Stimulated activated CD8-positive, alpha-beta memory T cell treated with anti-CD3 and anti-CD28 coated beads, Interleukin-15, amount 100 ng/mL, for 48 hours (primary cell): ENCODE measurements at places on chromosomes 4 and X.

DNA sequence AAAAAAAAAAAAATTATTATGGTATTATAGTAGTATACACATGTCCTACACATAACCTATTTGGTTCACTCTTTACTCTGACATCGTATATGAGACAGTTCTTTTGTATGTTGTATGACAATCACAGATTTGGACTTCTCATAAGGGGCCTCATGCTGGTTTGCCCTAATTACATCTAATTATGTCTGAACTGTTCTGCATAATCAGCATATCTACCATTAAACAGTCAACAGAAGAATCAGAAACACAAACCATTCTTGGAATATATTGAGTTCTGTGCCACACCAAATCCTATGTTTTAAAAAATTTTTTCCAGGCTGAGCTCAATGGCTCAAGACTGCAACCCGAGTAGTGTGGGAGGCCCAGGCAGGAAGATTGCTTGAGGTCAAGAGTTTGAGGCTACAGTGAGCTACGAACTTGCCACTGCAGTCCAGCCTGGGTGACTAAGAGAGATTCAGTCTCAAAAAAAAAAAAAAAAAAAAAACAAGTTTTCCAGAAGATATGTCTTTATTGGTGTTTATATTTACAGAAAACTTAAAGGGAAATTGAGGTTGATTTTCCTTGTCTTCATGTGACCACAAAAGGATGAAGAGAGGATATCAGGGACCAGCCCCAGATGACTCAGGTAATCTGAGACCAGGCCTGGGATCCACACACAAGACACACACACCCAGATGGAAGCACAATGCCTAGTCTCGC, 22.2 kb downstream of the TRIM61 start:
- DNase-seq = no peak

DNA sequence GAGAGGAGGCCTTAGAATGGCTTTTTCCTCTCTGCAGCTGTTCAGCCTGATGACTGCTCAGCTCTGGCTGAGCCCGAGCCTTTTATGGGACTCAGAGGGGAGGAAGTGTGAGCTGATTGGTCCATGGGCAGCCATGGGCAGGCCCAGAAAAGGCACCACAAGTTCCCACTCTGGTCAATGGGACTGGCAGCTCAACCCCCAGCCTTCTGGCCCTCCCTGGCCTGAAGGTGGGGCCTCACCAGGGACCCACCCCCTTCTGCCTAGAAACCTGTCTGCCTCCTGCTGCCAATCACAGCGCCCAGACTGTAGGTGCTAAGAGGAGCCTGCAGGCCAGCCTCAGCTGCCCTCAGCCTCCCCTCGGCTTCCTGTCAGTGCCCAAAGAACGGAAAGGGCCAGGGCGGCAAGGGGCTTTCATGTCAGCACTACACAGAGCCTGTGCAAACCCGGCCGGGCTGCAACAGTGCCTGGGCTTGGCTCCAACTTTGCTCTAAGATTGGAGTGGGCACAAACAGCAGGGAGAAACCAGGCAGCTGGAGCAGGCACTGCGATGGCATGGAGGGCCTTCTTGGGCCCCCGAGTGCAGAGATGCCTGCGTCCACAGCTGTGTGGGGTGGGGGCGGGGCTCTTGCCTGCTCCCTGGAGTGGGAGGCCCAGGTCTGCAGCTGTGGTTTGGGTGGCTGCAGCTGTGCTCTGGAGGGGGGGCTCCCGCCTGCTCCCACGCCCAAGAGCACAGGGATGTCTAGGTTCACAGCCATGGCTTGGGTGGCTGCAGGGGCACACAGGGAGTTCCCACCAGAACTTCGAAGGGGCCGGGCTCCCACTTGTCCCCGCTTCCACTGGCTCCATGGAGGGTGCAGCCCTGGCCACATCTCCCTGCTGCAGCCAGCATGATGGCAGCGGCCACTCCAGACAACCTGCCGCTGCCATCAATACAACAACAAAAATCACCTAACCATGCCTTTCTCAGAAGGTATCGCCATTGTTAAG, 92.6 kb downstream of the NXF2 start:
- no peak for DNase-seq

DNA sequence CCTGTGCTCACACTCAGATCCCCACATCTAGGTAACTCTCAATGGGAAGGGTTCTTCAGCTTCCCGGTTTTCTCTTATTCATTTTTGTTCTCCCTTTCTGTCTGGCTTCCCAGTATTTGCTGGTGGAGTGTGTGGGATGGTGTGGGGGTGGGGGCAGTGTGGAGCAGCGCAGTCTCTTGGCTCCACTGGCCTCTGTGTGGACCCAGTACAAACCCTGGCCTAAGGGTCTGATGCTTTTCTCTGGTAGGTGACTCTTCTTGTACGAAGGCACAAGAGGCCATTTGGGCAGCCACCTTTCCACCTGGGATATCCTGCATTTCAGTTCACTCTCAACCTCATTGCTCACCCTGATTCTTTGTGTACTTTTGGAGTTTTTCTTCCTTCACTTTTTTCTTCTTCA, 71.3 kb downstream of the NBDY start:
- no peak for DNase-seq

- no peak for DNase-seq
Measured at GRCh38 chrX:16076834-16077233, 46.5 kb upstream of the GRPR start.

DNA sequence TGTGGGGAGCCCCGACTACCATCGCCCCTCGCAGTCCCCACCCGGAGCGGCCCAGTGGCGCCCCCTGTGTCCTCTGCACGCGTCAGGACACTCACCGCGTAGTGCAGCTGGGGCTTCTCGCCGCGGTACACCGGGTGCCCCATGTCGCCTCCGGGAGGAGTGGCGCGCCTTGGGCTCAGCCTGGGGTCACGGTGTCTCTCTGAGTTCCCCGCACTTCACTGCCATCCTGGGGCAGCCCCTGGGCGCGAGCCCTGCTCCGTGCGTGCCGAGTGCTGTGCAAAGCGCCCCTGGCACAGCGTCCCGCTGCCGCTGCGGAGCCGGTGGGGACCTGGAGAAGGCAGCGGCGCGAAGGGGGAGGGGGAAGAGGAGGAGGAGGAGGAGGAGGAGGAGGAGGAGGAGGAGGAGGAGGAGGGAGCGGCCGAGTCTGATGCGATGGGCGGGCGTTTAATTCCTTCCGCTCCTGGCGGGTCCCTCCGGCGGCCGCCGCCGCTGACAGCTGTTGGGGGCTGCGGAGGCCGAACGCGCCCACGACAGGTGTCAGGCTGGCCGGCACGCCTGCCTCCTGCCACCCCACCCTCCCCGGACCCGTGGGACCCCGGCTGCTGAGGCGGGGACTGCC, 134.3 kb downstream of the AMELX start:
- DNase-seq = no peak

DNA sequence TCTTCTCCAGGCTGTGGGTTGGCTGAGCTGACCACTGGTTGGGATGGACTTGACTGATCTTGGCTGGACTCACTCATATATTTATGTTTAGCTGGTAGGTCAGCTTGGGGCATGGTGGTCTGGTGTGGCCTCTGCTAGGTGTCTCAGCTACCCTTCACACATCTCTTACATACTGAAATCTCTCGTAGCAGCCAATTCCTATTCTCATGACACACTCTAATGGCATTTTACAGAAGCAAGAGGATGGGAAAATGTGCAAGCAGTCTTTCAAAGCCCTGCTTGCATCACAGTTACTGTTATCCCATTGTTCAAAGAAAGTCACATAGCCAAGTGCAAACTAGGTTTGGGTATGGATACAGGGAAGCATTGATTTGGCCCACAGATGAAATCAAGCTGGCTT, 55.5 kb upstream of the PCDH18 start:
- no peak for DNase-seq

DNA sequence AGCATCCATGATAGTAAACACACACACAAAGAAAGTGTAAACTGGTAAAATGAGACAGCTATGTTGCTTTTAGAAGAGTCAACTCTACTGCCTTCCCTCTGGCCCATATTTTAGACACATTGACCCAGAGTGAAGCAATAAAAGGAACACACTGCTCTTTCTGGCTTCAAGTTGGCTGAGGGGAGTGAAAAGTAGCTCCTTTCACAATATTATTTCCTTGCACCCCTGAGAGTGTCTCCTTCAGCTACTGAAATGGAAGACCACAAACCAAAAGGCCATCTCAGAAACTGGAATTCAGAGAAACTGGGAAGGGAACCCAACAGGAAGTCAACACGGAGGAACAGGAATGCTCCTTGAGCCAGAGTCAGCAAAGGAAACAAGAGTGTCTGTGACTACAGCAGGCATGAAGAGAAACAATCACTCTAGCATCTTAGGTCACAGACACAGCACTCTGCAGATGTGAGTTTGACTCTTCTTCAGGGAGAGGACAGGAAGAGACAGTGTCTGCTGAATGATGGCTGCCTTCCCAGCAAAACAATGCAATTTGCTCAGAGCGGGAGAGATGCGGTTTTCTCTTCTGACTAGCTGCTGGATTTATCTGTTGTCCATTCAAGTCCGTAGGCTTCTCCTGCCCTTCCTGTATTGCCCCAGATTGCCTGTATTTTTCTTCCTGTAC, 106.7 kb downstream of the SPATA18 start:
- no peak for DNase-seq

GRCh38 chr4:77344001-77344400, 187.0 kb downstream of the CCNG2 start:
- DNase-seq = no peak

DNA sequence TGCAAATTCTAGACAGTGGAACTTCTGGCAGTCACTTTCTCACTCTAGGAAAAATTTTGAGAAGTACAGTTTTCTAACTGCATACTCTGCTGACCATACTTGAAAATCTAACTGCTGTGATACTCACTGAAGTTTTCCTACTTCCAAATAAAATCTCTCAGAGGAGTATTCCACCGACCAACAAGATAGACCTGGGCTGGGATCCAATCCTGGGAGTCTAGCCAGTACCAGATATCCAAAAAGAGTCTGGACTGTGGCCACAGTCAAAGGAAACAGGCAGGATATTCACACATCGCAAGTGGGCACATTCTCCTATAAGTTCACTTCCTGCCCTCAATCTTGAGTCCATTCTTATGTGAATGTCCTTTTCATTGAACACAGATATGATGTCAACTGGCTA, 1138.7 kb upstream of the PCDH7 start:
- DNase-seq = no peak

GRCh38 chr4:200936-201335, 76.6 kb downstream of the ZNF718 start:
- no peak for DNase-seq

GRCh38 chr4:79964400-79965211, 108.4 kb downstream of the ANTXR2 start:
- no peak for DNase-seq

DNA sequence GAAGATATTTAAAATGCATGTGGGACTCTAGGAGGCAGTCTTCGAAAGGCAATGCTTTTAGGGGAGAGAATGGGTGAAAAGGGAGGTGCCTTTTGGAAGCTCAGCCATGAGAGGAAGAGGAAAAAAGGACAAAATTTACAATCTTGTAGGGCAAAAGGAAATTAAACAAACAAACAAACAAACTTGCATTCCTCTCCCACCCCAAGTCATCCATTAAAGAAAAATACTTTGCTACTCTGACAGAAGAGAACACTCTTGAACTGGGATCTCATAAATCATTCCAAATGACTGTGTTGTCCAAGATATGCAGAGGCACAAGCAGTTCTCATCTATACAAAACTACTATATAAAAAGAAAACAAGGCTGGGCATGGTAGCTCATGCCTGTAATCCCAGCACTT, 46.7 kb downstream of the HELQ start:
- no peak for DNase-seq

DNA sequence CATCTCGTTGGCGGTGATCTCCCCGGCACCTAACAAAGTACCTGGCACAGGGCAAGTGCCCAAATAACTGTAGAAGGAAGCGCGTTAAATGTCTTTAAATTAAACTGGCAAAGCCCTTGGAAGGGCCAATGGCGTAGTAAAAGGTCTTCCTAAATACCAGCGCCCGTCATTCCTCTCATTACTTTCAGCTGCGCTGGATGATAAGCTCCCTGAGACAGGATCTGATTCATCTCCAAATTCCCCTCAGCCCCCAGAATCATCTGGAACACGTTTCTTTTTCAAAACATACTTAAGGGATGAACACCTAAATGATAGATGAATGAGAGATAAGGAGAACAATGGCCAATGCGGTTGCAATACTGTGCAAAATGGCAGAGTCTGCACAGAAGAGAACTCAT, 95.1 kb downstream of the AFAP1 start:
- no peak for DNase-seq

- no peak for DNase-seq
Measured at GRCh38 chrX:109987884-109988283, 15.0 kb upstream of the TMEM164 start.

GRCh38 chrX:18810416-18810815, 103.0 kb downstream of the PPEF1 start:
- no peak for DNase-seq

GRCh38 chr4:113106108-113106507, 56.7 kb downstream of the ANK2 start:
- no peak for DNase-seq

DNA sequence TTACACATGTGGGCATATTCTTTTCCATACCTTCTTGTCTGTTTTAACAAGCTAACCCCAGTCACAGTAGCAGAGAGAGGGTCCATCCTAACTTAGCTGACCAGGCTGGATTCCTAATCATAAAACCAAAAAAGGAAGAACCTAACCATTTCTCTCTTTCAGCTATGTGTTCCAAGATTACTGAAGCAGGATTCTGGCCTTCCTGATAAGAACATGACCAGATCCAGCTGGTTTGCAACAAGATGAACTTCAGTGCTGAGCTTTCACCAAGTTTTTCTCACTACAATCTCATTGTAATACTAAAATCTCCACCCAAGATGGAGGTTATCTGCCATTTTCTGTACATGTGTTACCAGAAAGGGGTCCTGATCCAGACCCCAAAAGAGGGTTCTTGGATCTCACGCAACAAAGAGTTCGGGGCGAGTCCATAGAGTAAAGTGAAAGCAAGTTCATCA, 20.4 kb upstream of the UBA6 start:
- DNase-seq = no peak

DNA sequence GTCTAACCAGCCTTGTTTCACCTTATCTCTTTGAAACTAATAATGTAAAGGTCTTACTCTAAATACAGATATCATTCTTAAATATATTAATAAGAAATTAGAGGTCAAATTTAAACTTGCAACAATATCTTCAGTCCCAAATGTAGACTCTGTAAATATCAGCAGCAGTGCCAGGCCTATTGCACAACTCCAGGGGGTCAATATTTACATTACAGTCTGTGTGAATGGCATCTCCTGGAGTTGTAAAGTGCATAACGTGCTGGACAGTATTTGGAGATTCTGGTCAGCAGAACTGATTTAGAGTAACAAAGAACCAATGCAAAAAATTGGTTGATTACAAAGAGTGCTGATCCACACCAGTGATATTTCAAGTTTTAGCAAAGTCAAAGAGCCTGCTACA, 1225.9 kb downstream of the PCDH19 start:
- DNase-seq = no peak

GRCh38 chr4:140250989-140251552, 97.1 kb upstream of the MAML3 start:
- DNase-seq = no peak

- no peak for DNase-seq
Measured at GRCh38 chr4:47837908-47838294, at the start of gene CORIN. CORIN (minus strand) TSS chr4:47838067; CDS start chr4:47837949, 118 bp downstream.
